ENCODE measurements at places on chromosomes 7 and 10. TPM values are rescaled to one million over a fixed set of nuclear protein-coding genes. Genes with fewer than 3 reads are reported as not detected.

HSPA14 gene
- total RNA-seq: 23.1 TPM

HOGA1 gene
- total RNA-seq: not detected

RGS10 gene
- total RNA-seq: 137 TPM

KCNIP2 gene
- total RNA-seq: 2.6 TPM

LIPJ gene
- total RNA-seq: not detected

VENTX gene
- total RNA-seq: not detected

HOXA7 gene
- not detected for total RNA-seq

AHCYL2 gene
- 21.0 TPM for total RNA-seq

MOGAT3 gene
- not detected for total RNA-seq

AGBL3 gene
- 3.4 TPM for total RNA-seq

SPDYE5 gene
- not detected for total RNA-seq

SFTPD gene
- total RNA-seq: not detected
